ENCODE measurements at places on chromosomes 16 and 17.

GRCh38 chr17:29020576-29020975 is 14.7 kb upstream of the SEZ6 start:
- ATAC-seq: no peak

GRCh38 chr16:47847220-47847970 is 308.4 kb downstream of the ABCC12 start:
- no peak for ATAC-seq

- no peak for ATAC-seq
These were observed 5.6 kb downstream of the RCVRN start for GRCh38 chr17:9899280-9900043.

DNA sequence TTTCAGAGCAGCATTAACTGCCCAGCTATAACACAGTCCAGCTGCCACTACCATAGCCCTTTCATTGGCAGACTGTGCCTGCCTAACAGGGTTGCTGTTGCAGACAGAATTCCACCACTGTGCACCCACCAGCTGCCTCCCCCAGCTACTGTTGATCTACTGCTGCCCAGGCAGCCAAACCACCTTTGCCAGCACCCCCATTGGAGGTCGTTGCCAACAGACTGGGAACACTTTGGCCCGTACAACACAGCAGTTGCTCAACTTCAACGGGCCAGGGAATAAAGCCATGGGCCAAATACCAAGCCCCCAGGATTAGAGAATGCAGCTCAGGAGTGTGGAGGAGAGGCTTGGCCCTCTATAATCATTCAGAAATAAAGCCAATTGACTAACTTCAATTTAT is 473.6 kb downstream of the CDH11 start:
- ATAC-seq: no peak

GRCh38 chr16:1790261-1790610 is 3.3 kb downstream of the IGFALS start:
- ATAC-seq: no peak

GRCh38 chr17:63165400-63165799 is 199.4 kb downstream of the TANC2 start:
- ATAC-seq: no peak

- ATAC-seq: no peak
These were observed 96.2 kb downstream of the PGS1 start for GRCh38 chr17:78474614-78475146.

GRCh38 chr16:2689968-2690801 is 7.9 kb downstream of the KCTD5 start:
- no peak for ATAC-seq

- peak; percentile 76 for ATAC-seq
These were observed at the start of gene RPRML for GRCh38 chr17:46979147-46979863. Gene RPRML (minus strand): TSS chr17:46979253. CDS start chr17:46979007, 246 bp downstream.

- ATAC-seq: no peak
These were observed 88.8 kb upstream of the ANKFN1 start for GRCh38 chr17:56064506-56064905.

GRCh38 chr17:45929344-45929743 is 35.0 kb downstream of the MAPT start:
- ATAC-seq: no peak

DNA sequence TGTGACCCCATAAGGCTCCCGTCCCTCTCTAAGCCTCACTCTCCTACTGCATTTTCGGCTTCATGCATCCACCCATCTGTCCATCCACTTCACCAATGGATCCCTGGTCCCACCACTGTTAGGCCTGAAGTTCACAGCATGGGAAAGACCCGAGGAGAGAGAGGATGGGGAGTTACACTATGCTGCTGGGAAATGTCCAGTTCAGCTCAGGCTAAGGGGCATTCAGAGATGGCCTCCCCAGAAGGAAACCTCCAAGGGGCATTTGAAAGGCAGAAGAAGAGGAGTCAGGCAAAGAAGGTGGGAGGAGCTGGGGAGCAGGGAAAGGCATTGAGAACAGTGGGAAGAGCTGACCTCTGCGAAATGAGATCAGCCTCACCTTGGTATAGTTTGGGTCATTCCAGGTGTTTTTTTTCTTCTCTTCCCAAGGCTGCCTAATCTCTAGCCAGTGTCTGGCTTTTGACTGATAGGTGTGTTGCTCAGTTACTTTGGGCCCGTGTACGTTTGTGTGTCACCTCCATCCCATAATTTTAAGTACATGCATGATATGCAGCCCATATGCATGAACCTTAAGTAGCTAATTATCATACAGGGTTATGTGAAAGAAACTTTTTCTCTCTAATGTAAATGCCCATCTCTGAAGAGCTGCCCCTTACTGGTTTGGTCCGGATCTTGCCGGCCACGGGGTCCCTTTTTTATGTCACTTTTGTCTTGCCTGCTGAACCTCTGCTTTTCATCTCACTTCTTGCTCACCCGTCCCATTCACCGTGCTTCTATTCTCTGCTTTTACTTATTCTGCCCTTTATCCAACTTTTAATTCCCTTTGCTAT is 11.6 kb upstream of the DRC7 start:
- ATAC-seq: no peak

GRCh38 chr17:76034428-76035350 is 7.6 kb upstream of the EVPL start:
- ATAC-seq: no peak

DNA sequence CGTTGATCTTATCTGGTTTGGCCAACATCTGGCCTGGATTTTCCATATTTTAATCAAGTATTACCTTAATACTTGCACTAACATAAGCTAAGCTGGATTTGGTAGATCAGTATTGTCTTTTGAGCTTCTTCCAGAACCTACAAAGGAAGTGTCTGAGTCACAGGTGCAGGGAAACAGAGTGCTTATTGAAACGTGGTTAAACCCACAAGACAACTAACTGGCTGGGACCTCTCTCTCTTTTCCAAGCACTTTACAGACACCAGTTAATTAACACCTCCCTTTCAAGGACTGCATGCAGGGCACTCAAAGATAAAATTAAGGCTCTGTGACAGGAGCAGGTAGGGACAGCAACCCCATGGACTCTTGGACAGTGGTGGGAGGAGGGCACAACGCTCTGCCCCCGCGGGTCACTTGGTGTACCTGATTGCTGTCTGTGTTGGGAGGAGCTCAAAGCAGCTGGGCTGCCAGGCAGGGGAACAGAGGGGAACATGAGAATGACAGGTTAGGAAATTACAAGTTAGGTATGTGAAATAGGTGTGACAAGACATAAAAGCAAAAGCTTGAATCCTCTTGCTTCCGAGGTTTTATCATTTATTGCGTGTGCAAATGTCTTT is 133.7 kb upstream of the MON1B start:
- ATAC-seq: no peak

GRCh38 chr16:11585460-11586377 is 1.0 kb downstream of the LITAF start:
- no peak for ATAC-seq

DNA sequence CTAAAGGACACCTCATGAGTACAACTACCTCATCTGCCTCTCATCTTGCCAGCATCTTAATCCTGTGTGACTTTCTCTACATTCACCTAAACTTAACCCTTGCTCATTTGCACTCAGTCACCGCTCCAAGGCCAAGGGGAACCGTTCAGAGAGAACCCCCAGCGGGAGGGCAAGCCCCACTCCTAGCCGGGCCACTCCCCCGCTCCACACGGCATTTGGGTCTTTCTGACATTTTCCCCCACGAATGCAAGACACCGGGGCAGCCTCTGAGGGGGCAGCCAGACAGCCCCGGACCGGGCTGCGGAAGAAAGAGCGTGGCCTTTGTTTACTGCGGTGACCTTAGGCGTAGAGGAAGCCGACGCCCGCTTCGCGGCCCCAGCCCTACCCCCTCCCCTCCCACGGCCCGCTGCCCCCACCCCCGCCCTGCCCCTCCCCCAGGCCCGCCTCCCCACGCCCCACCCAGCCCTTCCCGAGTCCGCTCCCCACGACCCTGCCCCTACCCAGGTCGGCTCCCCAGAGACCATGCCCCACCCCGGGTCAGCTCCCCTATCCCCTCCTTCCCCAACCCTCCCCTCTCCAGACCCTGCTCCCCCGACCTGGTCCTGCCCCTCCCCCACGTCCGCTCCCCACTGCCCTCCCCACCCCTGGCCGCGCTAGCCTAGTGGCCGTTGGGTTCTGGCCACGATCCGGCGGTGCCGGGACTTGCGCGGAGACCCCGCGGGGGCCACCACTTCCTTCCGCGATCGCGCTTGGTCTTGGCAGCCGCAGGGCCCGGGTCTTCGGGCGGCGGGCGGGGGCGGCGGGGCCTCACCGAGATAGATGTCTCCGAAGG is 789 bp downstream of the CSNK1D start:
- peak; percentile 4 for ATAC-seq

DNA sequence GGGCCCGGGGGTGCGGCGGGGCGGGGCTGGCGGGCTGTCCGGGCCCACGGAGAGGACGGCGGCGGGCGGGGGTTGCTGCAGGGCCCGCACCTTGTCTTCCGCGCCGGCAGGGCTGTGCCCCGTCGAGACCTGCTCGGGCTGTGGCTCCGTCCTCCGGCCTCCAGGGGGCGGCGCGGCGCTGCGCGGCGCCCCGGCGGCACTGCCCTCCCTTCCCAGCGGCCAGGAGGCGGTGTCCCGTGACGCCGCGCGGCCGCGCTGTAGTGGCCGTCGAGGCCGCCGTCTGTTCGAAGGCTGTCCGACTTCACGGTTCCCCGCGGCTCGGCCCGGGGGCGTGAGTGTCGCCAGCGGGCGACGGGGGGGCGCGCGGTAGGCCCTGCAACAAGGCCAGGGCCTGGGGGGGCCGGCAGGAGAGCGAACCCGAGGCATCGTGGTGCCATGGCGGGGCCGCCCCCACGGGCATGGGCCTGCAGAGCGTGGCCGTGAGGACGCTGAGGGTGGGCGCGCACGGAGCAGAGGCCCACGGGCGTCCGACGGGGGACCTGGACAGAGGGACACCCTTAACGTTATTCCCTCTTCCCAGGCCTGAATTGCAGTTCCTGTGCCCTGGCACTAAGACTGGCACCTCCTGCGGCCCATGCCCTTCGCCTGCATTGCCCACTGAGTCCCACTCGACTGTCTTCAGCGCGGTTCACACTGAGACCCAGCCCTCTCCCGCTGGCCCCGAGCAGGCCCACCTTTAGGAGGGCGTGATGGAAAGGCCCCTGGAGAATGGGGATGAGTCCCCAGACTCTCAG is at the start of gene PLEKHG4:
PLEKHG4 (plus strand) TSS at position 237 of the 794 bp plus-strand sequence; CDS start at position 750, 513 bp downstream.
- peak; percentile 82 for ATAC-seq

GRCh38 chr16:3819746-3820724 is 60.5 kb downstream of the CREBBP start:
- peak; percentile 92 for ATAC-seq

DNA sequence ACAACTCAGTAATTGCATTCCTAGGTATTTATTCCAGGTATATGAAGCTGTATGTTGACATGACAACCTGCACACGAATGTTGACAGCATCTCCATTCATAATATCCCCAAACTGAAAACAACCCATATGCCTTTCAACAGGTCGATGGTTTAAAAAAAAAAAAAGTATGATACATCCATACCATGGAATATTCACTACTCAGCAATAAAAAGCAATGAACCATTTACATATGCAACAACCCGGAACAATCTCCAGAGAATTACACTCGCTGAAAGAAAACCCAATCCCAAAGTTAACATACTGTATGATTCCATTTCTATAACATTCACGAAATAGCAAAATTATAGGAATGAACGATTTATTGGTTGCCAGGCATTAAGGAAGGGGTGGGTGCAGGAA is 53.3 kb upstream of the DNAH9 start:
- ATAC-seq: no peak

GRCh38 chr17:40315678-40316570 is 6.9 kb downstream of the RARA start:
- ATAC-seq: no peak

- ATAC-seq: peak; percentile 72
These were observed at the start of gene NETO2 for GRCh38 chr16:47143677-47144558. Gene NETO2 (minus strand): TSS chr16:47143945. CDS start chr16:47143612, 333 bp downstream.

DNA sequence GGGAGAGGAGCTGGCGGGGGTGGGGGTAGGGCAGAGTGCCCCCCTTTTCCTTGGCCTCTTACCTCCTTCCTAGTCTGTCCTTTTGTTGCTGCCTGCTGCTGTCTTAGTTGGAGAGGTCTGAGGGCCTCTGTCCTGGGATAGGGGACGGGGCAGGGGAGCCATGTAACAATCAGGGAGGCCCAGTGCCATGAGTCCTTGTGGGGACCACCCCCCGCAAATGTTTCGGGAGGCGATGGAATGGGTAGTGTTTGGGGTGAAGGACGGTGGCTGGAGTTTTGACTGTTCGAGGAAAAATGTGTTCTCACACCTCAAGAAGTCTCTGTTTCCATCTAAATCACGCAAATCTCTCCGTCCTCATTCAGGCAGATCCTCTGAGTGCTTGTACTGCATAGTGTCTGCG is 99.0 kb downstream of the OR1D5 start:
- no peak for ATAC-seq

DNA sequence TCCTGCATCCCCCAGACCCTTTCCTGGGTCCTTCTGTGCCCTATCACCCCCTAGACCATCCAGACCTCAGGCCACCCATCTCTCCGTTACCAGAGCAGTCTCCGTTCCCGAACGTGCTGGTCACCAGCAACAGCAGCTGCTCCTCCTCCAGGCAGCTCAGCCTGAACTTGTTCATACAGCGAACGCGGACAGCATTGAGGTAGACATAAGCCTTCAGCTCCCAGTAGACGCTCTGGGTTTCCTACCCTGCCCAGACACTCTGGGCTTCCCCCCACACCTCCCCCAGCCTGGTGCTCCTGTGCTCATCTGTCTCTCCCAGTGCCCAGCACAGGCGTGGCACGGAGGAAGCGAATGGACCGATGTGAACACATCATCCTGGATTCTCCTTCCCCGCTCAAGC is 41.6 kb upstream of the RNFT1 start:
- ATAC-seq: no peak

- ATAC-seq: no peak
These were observed 35.5 kb upstream of the HLF start for GRCh38 chr17:55229276-55229675.

- peak; percentile 56 for ATAC-seq
These were observed 32.9 kb downstream of the TRARG1 start for GRCh38 chr17:1312261-1312870.

DNA sequence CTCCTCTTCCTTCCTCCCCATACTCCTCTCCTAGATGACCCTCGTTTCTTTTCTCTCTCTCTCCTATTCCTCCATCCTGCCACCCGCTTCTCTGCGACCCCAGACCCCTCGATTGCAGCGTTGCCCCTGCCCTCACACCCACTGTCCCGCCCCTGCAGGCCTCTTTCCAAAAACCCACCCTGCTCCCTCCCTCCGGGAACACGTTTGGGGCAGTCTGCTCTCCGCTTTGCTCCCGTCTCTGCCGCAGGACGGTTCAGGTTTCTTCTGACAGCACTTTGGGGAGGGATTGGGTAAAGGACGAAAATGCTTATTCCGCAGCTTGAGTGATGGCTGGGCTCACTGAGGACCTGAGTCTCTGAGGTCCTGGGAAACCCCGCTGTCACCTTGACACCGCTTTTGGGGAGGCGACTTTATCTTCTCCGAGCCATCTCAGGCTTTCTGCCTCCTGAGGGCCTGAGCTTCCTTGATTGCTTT is 690 bp downstream of the NDE1 start:
- peak; percentile 56 for ATAC-seq

GRCh38 chr17:42243493-42243982 is 32.7 kb downstream of the STAT5B start:
- ATAC-seq: no peak

Data from SK-N-SH treated with all-trans-retinoic acid at 6 μM for 48 hours (cell line).